ENCODE measurements at places on chromosomes 12 and 14.

- peak; percentile 26 for DNase-seq
Observed at GRCh38 chr14:74510959-74511409, 17.4 kb downstream of the ISCA2 start.

GRCh38 chr14:93219103-93219726, 12.2 kb downstream of the UBR7 start:
- peak; percentile 54 for DNase-seq

GRCh38 chr12:639566-639965, 23.7 kb downstream of the NINJ2 start:
- DNase-seq, result no peak

DNA sequence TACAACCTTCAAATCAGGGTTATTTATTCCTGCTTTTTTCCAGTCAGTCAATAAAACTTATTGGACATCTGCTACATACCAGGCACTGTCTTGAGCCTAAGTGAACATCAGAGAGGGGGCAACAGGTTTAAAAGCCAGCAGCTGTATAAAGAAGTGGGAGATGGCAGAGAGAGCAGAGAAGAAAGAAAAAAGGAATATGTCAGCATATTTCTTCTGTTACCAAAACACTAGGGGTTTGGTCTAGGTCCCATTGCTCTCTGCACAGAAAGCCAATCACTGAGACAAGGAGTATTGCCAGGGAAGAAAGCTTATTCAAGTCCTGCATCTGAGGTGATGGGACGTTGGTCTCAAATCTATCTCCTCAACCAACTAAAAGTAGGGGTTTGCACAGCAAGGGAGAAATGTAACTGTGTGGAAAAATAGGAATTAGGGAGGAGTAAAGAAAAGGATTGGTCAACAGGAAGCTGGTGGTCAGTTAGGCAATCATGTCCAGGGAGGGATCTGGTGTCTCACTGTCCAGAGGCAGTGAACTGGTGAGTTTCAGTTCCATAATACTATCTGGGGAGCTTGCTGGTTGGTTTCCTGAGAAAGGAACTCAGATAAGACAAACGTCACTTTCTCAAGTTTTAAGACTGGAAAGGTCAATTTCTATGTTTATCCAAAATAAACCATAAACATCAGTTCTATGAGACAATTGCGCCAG, 107.5 kb downstream of the PHLDA1 start:
- no peak for DNase-seq

- DNase-seq, result no peak
Observed at GRCh38 chr12:124018539-124018938, 45.5 kb downstream of the ZNF664 start.

DNA sequence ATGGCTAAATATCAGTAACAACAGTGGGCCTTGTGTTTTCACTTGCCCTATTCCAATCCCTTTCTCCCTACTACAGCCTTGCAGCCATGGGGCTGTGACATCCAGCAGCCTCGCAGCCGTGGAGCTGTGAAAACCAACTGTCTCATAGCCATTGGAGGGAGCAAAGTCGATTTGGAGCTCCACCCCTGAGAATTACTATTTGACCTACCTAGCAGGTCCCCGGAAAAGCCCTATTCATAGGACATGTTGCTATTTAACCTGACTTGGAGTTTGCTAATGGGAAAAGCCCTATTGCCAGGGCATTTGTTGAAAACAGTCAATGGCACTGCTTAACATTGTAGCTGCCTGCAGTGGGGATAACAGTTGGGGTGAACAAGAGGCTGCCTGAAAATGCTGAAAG, 33.3 kb downstream of the ERG28 start:
- no peak for DNase-seq

GRCh38 chr12:22672951-22673350, 48.0 kb downstream of the ETNK1 start:
- no peak for DNase-seq
